ENCODE measurements at places on chromosomes 3 and 15. TPM values are rescaled to one million over a fixed set of nuclear protein-coding genes. Genes with fewer than 3 reads are reported as not detected.
A peak's percentile ranks its signal among the peaks of the same experiment; 100 is the strongest.

DNA sequence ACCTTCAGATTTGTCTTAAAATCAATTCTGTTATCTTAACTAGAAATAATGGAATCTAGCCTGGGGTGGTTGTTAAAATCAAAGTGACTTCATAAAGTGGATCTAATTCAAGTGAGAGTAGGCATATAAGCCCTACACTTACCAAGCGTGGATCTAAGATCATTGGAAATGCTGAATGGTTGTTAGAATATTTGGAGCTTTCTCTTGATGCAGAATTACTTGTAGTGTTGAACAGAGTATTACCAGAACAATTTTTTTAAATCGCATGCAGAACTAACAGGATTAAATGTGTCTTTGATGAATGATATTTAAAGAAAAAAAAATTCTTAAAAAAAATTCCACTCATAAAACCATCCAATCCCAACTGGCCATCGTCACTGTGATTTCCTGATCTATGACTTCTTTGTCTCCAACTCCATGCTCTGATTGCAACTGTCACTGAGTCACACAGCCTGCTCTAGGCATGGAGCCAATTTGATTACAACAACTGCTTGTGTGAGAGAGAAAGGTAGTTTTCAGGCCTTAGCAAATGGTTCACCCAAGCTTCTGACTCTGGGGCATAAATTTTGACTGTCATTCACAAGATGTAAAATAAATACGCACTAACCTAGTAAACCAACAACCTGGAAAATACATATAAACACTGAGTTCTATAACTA, 25.9 kb upstream of the SPRED1 start:
- peak; percentile 15 for DNase-seq

- no peak for DNase-seq
These were observed 1070.4 kb downstream of the ROBO1 start for GRCh38 chr3:78697426-78697825.

DNA sequence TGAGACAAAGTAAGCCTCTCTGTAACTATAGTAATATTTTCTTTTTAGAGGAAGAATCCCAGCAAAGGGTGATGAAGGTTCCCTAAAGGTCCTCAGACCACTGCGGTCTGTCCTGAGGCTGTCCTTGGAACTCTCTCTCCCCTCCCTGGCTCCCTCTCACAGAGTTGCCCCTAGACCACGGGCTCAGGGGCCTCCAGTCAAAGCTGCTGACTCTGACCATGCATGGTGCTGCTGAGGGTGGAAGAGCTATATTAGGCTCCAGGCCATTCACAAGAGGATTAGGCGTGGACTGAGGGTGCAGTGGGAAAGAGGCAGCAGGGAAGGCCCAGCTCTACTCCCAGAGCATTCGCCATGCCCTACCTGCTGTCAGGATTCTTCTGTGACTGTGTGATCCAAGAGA, 14.6 kb downstream of the CAPN3 start:
- no peak for DNase-seq

DNA sequence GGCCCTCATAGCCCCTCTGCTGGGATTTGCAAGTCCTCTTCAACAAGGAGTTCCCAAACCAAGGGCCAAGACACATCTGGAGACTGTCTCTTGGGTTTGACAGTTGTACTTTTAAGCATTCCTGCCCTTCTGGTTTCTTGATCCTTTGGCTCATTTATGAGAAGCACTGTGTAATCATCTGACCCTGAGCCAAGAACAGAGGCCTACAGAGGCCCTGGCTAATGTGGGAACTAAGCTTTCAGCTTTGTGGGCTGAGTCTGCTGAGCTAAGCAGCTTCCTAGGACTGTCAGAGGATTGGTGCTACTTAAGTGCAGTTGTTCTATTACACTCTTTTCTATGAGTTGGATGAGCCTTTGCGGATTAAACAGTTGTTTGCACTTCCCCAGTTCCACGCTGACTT, 178.3 kb downstream of the KBTBD8 start:
- no peak for DNase-seq

DNA sequence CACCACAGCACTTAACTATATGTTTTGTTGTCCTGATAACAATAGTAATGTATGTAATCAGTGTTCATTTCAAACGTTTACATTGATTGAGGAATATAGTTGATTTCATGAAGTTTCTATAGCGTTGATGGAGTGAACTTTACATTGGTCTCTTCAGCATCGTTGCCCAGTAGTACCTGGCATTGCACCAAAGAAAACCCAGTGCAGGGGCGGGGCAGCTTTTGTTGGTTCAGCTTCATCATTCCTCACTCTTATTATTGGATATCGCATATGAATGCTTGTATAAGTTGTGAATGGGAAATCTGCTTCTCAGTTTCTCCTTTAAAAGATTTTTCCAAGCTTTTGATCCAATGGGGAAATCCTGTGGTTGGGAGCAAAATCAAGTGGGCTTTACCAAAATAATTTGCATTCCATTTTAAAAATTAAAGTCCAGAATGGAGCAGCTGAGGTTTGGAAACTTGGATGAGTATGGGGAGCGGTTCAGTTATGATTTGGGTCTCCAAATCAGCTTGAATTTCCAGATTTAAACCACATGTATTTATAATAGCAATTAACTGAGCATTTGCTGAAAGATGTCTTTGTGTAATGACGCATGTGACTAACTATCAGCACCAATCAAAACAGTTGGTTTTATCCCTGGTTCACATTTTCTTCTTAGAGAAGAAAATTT, 213.7 kb downstream of the ALCAM start:
- peak; percentile 16 for DNase-seq

DNA sequence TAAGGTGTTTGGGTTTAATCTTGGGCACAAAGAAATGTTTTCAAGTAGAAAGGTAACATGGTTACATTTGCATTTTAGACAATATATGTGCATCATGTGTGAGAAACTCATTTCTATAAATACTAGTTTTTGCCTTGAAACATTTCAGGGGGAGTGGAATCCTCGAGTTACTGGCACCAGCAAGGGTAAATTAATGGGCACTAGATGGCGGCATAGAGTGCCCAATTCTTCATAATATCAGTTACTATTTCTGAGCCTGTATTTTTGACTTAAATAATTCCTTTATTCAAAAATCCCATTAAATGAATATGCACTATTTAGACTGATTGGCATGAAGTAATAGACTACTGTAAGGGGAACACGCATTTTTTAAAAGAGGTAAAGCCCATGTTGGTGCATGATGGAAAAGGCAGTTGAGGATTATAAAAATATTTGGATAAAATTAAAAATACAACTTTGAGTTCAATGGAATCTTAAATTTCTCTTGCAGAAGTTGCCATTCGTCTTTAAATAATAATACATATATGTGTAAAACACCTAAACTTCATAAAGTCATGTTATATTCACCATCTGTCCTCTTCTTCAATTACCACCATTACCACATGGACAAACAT, 106.3 kb downstream of the ZBTB20 start:
- DNase-seq: peak; percentile 19

DNA sequence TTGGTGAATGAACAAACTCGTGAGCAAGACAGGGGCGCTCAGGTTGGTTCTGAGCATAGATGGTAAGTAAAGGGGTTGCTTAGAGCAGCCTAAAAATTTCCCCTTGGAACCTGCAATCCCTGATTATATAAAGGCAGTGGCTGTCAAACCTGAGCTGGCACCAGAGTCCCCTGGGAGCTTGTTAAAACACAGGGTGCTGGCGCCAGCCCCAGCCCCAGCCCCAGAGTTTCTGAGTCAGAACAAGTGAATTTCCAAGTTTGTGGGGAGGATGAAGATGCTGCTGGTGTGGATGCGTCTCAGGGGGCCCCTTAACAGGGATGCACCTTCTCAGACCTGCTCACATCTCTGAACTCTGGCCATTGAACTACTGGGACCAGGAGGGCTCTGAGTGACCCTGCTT, 48.2 kb downstream of the FEM1B start:
- no peak for DNase-seq

The SEMA5B gene
- total RNA-seq: not detected

Data from MG63 (cell line).